ENCODE measurements at places on chromosomes 13 and 19.

DNA sequence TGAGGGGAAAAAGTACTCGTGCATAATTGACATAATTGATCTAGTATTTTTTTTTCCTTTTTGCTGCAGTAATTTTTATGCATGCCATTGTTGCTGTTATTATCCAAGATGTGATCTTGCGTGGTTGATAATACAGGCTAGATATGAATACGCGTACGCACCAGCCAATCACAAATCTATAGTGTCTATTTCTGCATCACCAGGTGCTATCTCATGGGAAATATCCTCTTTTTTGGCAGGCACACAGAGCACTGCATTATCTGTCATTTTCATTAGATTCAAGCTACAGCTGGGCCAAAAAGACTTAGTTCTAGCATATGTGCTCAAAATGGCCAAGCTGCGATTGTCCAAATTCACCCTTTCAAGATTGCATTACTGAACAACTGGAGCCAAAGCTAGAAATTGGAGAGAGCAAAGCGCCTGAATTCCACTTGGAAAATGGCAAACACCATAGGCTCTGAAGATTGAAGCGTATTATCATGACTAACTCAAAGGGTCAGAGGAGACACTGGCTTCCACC is 181.1 kb downstream of the TSHZ3 start:
- no peak for DNase-seq

DNA sequence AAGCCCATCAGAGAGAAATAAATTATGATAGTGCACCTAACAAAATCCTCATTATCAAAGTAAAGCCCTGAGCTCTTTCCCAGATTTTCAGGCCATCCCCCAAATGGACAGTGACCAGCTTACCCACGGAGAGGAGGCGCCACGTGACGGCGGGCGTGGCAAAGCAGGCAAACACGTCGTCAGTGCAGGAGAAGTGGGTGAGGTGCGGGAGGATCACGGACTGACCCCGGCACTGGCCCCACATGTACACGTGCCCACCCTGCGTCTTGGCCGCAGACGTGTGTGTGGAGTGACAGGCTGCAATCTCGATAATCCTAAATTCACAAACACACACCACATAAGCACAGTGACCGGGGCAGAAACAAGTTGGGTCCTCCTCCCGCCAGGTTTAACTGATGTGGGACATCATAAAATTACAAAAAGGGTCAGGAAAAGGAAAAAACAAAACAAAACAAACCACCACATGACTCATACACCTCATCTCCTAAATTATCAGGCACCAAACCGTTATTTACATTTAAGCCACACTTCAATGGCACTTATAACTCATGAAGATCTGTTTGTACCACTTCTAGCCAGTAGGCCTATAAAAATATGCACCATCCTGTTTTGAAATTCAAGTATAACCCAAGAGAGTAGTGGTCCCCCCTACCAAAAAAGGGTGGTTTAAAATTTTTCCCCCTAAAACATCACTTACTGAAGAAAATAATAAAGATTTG is 30.1 kb downstream of the RCBTB2 start:
- DNase-seq = no peak

DNA sequence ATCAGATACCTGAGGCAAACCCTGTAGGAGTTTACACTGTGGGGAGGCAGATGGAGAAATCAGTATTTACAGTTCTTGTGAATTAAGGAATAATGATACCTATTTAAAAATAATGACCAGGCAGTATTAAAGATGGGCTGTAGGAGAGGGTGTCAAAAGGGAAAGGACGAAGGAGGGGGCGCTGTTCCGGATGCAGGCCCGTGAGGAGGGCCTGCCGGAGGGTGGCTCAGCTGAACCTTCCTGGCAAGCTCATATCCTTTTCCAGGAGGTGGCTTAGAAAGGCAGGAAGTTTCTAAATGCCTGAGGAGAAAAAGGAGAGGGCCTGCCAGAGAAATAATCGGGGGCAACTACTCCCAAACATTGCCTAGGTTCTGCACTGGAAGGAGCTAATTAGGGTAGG is 46.6 kb downstream of the MBNL2 start:
- no peak for DNase-seq

GRCh38 chr13:45576466-45576865 is 39.1 kb downstream of the ERICH6B start:
- no peak for DNase-seq
